ENCODE measurements at places on chromosomes 16 and 17.
A peak's percentile ranks its signal among the peaks of the same experiment; 100 is the strongest.

DNA sequence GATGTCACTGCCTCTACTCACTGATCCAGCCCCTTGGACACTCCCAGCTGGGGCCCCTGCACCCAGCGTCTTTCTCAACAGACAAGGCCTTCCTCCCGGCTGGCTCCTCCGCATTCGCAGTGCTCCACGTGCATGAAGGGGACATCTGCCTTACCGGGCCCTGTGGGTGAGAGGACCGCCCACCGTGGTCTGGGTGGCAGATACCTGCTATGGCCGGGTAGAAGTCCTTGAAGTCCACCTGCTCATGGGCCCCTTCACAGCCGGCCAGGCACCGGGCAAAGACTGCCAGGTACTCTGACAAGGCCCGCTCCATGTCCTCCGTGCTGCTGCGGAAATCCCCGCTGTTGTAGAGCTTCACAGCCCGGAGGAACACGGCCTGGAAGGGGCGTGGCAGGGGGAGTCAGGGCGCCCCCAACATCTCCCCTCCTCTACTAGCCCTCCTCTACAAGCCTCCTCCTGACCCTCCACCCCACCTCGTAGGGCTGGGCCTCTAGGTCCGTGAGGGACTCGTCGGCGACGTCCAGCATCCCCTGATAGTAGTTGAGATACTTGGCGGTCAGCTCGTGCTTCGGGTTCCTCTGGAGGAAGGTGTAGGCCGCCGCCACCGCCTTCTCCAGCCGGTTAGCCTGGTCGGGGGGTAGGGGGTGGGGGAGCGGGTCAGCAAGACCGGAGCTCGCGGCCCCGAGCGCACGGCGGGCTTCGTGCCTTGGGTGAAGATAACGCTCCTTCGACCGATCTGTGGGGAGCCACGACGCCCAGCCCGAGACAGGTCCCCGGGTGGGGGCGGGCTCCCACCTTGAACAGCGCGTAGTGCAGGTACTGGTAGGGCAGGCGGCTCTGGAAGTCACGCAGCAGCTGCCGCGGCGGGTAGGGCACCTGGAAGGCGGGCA lies 845 bp downstream of the P3H4 start:
- DNase-seq = no peak

DNA sequence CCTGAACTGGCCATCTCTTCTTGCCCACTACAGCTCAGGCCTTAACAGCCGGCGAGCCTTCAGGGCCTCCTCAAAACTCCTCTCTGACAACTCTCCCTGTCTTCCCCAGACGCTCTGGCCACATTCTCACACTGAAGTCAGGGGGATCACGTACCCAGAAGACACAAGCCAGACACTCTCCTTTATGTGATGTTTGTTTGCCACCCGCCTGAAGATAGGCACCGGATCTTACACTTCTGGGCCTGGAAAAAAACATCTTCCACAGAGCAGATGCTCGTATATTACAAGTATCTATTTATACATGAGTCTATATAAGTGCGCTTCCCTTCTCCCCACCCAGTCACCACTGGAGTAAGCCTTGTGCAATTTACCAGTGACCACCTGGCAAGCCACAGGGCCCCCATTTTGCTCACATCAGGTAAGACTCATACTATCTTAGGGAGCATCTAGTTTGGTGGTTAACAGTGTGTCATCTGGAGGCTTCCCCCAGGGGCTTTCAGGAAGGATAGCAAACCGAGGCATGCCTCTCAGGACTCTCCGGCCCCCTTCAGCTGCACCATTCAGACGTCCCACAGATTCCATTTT lies 349.4 kb downstream of the SOX9 start:
- no peak for DNase-seq

GRCh38 chr16:78225919-78226318 lies 126.5 kb downstream of the WWOX start:
- DNase-seq = no peak

GRCh38 chr17:68704871-68705713 lies 103.9 kb upstream of the FAM20A start:
- DNase-seq = no peak

DNA sequence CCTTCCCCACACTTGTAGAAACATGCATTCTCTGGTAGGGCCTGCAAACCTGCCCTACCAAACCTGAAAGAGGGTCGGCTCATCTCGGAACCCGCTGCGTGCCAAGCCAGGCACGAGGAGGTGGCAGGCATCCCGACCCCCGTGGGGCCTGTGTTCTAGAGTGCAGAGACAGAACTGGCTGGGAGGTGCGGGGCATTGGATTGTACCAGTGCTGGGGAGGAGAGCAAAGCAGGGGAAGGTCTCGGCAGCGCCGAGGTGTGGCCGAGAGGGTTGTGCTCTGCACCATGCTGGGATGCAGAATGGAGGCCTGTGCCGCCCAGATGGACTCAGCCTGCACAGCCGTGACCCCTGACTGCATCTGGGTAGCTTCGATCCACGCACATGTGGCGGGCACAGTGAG lies 17.8 kb upstream of the MC1R start:
- DNase-seq = no peak

- DNase-seq = no peak
Observed at GRCh38 chr17:37082985-37083384, 134.2 kb downstream of the AATF start.

DNA sequence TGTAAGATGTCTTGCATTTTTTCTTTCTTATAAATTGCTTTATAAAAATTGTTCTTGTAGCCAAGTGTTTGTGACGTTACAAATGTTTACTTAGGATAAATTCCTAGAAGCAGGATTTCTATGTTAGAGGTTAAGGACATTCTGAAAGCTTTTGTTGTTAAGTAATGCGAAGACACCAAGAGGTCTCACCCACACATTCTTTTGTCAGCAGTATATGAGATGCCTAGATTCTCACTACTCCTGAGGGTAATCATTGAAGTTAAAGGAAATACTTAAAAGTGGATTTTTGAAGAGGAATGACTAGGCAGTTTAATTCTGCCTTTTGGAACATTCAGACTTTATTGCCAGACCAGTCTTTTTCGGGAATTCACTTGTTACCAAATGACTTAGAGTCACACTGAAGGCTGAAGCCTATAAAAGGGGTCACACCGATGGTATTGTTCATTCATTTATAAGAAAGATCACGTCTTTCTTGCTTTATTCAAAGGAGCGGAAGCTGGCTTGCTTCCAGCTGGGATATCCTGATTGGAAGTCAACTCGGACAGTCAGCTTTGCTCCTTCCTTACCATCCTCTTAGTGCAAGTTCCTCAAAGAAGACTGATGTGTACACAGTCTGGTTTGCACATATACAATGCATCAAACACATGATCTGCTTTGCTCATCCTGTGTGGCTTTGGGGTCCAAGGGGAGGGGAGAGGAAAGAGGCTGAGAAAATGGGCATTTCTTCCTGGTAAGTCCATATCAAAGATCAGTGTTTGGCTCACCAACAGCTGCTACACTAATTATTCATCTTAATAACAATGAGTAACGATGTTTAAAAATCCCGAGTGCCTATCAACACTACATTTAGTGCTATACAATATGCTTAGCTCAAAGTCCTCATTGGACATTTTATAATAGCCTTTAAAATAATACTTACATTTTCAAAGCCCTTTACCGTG lies 160.0 kb downstream of the MAP2K6 start:
- DNase-seq = no peak

GRCh38 chr17:46135126-46135812 lies 58.0 kb downstream of the KANSL1 start:
- no peak for DNase-seq

DNA sequence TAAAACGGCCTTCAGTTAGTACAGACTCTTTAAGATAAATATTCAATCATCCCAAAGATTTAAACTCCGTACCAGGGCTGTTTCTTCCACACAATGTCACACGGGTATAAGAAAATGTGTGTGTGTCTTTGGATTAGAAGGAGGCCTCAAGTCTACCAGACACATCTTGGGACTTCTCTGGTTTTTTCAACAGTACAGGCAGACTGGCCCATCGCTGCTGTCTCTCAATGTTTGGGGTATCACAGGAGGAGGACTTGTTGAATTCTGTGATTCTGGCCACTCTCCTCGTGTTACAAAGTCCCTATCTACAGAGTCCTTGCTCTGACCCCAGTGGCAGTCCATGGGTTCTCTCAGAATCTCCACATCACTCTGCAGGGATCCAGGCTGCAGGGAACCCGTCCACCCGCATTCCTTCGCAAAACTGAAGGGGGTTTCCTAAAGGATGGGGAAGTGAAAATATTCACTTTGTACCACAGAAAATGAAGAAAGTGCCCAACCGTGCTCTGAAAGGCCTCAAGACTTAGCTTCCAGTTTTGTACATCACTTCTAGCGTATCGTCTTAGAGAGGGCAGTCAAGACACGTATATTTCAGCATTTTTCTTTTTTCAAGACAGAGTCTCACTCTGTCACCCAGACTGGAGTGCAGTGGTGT lies 373.2 kb downstream of the NPIPA8 start:
- no peak for DNase-seq

- no peak for DNase-seq
Observed at GRCh38 chr17:34816848-34817247, 144.4 kb downstream of the CCT6B start.

GRCh38 chr16:11621920-11622651 lies 35.4 kb upstream of the LITAF start:
- DNase-seq = peak; percentile 37

DNA sequence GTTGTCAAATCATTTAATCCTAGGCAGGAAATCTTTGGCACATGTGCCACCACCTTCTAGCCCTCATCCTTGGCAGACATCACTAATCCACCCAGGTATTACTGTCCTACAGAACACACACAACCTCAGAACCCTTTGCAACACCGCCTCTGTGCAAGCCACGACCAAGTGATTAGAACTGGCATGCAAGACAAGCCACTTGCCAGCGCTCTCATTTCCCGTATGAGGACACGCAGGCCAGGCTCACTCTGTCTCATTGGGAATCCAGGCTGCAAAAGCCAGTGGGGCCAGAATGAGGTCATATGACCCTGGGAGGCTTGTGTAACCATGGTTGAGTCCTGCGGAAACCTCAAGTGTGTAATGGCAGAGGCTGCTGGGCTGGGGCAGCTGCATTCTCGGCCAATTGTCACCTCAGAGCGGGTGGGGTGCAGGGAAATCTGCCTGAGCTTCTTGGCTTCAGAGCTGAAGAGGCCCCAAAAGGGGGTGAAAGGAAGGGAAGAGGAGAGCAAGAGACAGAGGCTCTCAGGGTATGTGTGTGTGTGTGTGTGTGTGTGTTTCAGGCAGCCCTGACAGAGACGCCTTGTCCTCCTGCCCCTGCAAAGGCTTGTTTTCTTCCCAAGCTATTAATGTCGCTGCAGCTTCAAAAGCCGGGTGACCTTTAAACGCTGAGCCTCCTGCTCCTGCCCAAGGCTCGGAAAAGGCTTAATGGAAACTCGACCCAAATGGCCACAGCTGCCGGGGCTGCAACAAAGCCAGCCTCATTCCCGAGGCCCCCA lies 43.2 kb upstream of the MRPS23 start:
- DNase-seq = no peak

- DNase-seq = no peak
Observed at GRCh38 chr16:12794486-12795387, 8.9 kb downstream of the CPPED1 start.

DNA sequence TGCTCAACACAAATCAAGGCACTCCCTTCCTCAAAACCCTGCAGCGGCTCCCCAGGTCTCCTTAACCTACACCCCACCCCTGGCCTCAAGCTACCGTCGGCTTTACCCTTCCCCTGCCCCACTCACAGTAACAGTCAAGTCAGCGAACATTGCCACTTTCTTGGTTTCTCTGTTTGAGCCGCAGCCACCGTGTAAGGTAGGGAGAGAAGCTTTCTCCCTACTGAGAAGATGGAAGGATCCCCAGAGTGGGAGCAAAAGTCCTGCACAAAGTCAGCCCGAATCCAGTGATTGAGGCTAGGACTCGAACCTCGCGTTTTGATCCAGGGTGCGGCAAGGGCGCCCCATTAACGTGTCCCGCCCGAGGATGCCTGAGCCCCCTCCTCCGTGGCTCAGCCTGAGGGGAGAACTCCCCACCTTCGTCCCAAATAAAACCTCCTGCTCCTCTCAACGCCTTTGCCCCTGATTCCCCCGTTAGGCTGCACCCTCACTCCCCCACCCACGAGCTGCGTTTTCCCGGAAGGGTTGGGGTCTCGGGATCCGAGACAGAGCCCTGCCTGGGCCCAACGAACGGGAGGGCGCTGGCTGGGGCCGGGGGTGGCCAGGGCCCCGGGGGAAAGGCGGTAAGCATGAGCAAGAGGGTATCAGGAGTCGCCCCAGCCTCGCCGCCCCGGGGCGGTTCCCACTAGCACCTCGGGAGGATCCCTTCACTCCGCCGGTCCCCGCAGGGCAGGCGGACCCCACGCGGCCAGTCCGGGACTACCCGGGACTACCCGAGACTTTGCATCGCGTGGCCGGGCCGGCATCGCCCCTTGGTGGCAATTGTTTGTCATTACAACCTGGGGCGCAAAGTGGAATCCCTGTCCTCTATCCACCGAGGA lies 9.9 kb upstream of the NAGS start:
- DNase-seq = peak; percentile 70

DNA sequence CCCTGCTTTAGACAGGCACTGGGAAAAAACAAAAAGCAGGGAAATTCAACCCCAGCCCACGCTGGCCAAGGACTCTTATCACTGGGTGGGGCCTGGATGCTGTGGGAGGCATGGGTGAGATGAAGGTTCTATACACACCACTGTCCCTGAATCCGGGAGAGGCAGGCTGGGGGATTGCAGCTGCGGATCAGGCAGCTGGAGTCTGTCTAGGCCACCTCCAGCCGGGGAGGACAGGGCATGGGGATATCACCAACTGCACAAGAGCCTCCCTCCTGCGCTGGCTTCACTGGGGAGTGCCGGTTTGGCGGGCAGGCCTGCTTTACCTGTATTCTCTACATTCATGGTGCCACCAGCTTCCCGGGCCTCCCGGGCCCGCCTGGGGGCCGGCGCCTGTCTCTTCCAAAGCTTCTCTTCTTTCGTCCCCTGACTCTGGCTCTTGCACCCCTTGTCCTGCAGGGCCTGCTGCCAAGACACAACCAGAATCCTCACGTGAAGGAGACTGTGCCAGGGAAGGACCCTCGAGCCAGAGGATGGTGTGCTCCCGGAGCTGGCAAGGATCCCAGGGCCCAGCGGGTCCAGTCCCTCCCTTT lies 13.9 kb downstream of the KIFC3 start:
- DNase-seq = no peak

DNA sequence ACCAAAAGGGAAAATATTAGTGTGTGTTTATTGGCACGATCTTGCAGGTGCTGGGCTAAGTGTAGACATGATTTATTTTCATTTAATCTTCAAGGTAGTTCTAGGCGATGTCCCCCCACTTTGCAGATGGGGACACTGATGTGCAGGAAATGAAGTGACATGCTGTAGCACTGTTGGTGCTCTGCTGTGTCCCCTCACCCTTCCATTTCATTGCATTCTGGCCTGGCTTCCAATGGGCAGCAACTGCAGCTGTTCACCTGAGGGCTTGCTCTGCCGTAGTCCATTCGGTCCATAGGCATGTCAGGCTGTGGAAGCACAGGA lies 123.9 kb downstream of the PRKCB start:
- no peak for DNase-seq

DNA sequence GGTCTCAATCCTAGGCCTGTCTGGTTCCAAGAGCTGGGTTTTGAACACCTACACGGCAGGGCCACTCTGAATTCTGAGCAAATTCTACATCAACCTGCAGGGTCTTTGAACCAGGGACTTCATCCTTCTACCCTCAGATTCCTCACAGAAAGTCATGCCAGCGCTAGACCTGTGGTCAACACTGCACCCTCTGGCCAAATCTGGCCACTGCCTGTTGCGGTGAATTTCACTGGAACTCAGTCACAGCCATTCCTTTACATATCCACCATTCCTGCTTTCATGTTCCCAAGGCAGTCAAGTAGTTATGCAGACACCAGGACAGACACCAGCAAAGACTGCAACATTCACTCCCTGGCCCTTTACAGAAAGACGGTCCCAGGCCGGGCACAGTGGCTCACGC lies 144.6 kb downstream of the C16orf95 start:
- DNase-seq = no peak

- DNase-seq = no peak
Observed at GRCh38 chr16:88088161-88088581, 136.9 kb downstream of the BANP start.
